Sigmoid colon (tissue), 7 donors: ENCODE measurements at places on chromosomes 2 and 18. TPM values are rescaled to one million over a fixed set of nuclear protein-coding genes. Genes with fewer than 3 reads are reported as not detected.
A peak's percentile ranks its signal among the peaks of the same experiment; 100 is the strongest.

IL1RN gene
- total RNA-seq, result 1.6 TPM

SLC16A14 gene
- 1.9 TPM for total RNA-seq

CGREF1 gene
- total RNA-seq, result 1.4 TPM

RAD51AP2 gene
- 0.16 TPM for total RNA-seq

EN1 gene
- not detected for total RNA-seq

DCDC2C gene
- total RNA-seq, result not detected

DLX1 gene
- 1.1 TPM for total RNA-seq

SLC35F5 gene
- total RNA-seq, result 59.5 TPM

GRCh38 chr18:30440351-30440750 lies 602.2 kb downstream of the DSC3 start:
- H3K27ac ChIP-seq, result no peak overlapping the region
- no peaks in the 10 kb centered on the region for H3K4me1 ChIP-seq
- no peaks in the 10 kb centered on the region for H3K27me3 ChIP-seq
- H3K36me3 ChIP-seq, result no peaks in the 10 kb centered on the region
- H3K4me3 ChIP-seq, result no peak overlapping the region
- no peak for DNase-seq

- no peaks in the 10 kb centered on the region for H3K36me3 ChIP-seq
- peaks cover 39% of the 10 kb centered on the region for H3K4me1 ChIP-seq
- H3K27ac ChIP-seq, result peak overlapping the region; percentile 72
- no peaks in the 10 kb centered on the region for H3K27me3 ChIP-seq
- DNase-seq, result no peak
Observed at GRCh38 chr2:173050684-173051083, 25.0 kb upstream of the MAP3K20 start.

GRCh38 chr2:24919506-24920097 lies 435 bp downstream of the ADCY3 start:
- H3K36me3 ChIP-seq, result no peaks in the 10 kb centered on the region
- peaks cover 17% of the 10 kb centered on the region for H3K4me1 ChIP-seq
- peak overlapping the region; percentile 68 for H3K4me3 ChIP-seq
- no peak for DNase-seq
- H3K27me3 ChIP-seq, result no peaks in the 10 kb centered on the region

GRCh38 chr2:109702250-109702985 lies 88.3 kb downstream of the SOWAHC start:
- no peak overlapping the region for H3K4me3 ChIP-seq
- peak; percentile 19 for DNase-seq
- no peaks in the 10 kb centered on the region for H3K27me3 ChIP-seq
- no peak overlapping the region for H3K27ac ChIP-seq

DNA sequence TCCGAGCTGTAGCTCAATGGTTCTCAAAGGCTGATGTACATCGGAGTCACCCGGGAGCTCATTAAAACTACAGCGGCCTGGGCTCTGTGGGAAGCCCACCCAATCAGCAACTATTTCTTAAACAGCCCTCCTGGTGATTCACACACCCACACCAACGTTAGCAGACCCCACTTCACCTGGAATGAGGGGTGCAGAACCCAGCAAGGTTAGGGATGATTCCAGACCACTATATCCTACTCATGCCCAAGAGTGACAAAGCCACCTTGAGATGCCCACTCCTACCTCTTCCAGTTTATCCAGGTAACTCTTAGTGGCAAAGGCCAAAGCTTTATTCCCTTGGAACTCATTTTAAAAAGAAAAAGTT lies 149.7 kb downstream of the RHBDD1 start:
- DNase-seq, result no peak
- H3K36me3 ChIP-seq, result no peaks in the 10 kb centered on the region
- no peaks in the 10 kb centered on the region for H3K27me3 ChIP-seq
- no peak overlapping the region for H3K27ac ChIP-seq

GRCh38 chr2:34736482-34736881 lies 1137.4 kb upstream of the FAM98A start:
- DNase-seq, result no peak
- H3K27me3 ChIP-seq, result no peaks in the 10 kb centered on the region
- H3K36me3 ChIP-seq, result no peaks in the 10 kb centered on the region
- H3K4me1 ChIP-seq, result no peaks in the 10 kb centered on the region
- no peak overlapping the region for H3K4me3 ChIP-seq

DNA sequence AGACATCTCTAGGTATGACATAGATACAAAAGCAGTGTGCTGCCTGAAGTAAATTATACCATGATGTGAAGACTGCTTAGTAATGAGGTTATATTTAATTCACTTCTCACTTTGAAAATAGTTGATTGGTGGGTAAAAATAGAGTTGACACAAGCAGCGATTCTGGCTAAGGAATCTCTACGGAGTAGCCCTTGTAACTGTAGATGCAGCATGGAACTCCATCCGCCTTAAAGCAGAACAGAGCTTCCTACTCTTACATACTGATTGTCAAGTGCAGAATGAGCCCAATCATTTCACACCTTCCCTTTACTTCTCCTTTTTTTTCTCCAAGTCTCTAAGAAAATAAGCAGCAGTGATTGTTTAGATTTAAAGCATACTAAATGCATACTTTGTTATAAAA lies 1594.6 kb upstream of the SLC39A10 start:
- no peak overlapping the region for H3K4me3 ChIP-seq
- no peaks in the 10 kb centered on the region for H3K36me3 ChIP-seq
- H3K27ac ChIP-seq, result no peak overlapping the region
- no peaks in the 10 kb centered on the region for H3K27me3 ChIP-seq
- no peaks in the 10 kb centered on the region for H3K4me1 ChIP-seq

- peaks cover 23% of the 10 kb centered on the region for H3K4me1 ChIP-seq
- no peak for DNase-seq
- peaks cover 25% of the 10 kb centered on the region for H3K27me3 ChIP-seq
- no peaks in the 10 kb centered on the region for H3K36me3 ChIP-seq
- no peak overlapping the region for H3K27ac ChIP-seq
Observed at GRCh38 chr2:86806059-86806857, 15.5 kb upstream of the CD8A start.

DNA sequence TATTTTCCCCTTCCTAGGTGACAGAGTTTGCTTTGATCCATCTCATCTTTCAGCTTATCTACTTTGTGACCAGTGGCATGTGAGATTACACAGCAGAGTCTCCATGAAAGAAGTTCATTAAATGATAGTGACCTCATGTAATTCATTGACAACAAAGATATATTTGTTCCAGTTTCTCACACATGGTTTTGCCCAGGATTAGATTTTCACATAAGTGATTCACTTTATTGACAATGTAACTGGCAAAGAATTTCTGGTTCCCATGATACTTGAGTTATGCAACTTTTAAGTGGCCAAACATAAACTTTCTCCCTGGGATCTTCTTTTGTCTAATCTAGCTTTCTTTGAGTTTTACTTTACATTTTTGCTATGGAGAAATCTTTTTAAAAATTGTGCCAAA lies 50.0 kb downstream of the MC4R start:
- no peaks in the 10 kb centered on the region for H3K4me1 ChIP-seq
- no peaks in the 10 kb centered on the region for H3K36me3 ChIP-seq
- DNase-seq, result no peak
- no peaks in the 10 kb centered on the region for H3K27me3 ChIP-seq

- peaks cover 90% of the 10 kb centered on the region for H3K36me3 ChIP-seq
- DNase-seq, result no peak
- no peak overlapping the region for H3K4me3 ChIP-seq
- H3K27ac ChIP-seq, result no peak overlapping the region
- no peaks in the 10 kb centered on the region for H3K4me1 ChIP-seq
Observed at GRCh38 chr18:31835528-31836133, 75.0 kb upstream of the SLC25A52 start.

DNA sequence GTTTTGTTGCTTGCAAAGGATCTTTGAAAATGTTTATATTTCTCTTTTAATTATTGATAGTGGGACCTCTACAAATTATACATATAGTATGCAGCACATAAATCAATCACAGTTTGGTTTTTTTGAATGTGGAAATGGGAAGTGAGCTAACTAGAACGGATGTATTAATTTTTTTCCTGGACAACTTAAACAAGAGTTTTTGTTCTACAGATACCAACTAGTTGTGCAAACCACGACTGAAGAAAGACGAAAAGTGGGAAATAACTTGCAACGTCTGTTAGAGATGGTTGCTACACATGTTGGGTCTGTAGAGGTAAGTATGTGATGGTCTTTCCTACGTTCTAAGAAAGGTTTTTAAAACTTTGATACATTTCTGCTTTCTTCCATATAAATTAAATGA lies 39.2 kb downstream of the NDC80 start:
- no peak overlapping the region for H3K27ac ChIP-seq
- H3K4me3 ChIP-seq, result no peak overlapping the region
- no peak for DNase-seq
- no peaks in the 10 kb centered on the region for H3K27me3 ChIP-seq
- H3K4me1 ChIP-seq, result no peaks in the 10 kb centered on the region
- no peaks in the 10 kb centered on the region for H3K36me3 ChIP-seq

- H3K36me3 ChIP-seq, result no peaks in the 10 kb centered on the region
- DNase-seq, result no peak
- H3K4me3 ChIP-seq, result no peak overlapping the region
Observed at GRCh38 chr18:3027370-3027891, 14.5 kb upstream of the LPIN2 start.

DNA sequence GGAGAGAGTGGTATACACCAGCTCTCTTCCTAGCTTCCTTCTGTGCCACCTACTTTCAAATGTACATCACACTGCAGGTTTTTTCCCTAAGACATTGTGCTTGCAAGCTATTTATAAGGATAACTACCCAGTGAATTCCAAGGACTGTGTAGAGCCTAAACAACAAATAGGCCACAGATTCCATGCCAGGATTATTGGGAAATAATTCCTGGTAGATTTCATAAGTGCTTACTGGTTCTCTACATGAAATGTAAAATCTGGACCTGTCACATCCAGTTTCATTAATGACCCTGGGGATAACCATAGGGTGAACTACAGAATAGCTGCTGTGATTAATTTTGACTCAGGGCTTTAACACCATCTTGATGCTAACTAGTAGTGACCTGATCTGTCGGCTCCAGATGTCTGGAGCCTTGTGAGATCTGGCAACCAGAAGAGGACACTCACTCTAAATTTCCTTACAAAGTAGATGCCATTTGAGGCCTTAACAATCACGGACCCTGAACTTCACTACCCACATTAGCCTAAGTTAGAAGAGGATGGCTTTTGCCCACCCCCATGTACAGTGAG lies 34.3 kb upstream of the LGALSL start:
- no peaks in the 10 kb centered on the region for H3K4me1 ChIP-seq
- no peak overlapping the region for H3K4me3 ChIP-seq
- H3K27ac ChIP-seq, result no peak overlapping the region
- no peak for DNase-seq
- H3K27me3 ChIP-seq, result no peaks in the 10 kb centered on the region

DNA sequence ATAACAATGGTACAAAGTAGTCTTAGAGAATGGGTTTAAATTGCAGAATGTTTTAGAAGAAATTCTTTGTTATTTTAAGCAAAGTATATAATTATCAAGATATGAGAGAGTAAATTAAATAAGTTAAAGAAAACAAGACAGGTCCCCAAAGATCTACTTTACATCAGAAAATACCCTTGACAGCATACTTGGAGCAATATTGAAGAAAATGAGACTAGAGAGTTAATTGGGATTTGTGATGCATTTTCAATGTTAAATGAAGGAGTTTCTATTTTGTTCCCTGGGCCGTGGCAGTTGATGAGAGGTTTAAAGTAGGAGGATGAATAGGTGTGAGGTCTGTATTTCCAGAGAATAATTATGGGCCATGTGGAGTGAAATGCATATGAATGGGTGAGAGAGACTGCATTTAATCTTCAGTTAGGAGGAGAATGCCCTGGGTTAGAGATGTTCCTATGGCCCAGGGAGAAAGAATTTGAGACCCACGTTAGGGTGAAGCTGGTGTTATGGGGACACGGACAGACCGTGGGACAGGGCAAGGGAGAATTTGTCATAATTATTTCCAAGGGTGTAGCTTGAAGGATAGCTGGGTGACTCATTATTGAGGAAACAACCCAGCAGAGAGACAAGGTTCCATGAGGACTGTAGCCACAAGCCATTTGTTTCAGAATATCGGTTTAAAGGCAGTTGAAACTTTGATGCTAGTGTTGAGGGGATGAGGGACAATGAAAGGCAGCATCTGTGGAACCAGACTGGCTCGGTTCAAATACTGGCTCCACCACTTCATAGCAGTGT lies 22.7 kb downstream of the MGAT5 start:
- H3K27ac ChIP-seq, result no peak overlapping the region
- no peak overlapping the region for H3K4me3 ChIP-seq
- H3K27me3 ChIP-seq, result no peaks in the 10 kb centered on the region
- no peaks in the 10 kb centered on the region for H3K4me1 ChIP-seq

DNA sequence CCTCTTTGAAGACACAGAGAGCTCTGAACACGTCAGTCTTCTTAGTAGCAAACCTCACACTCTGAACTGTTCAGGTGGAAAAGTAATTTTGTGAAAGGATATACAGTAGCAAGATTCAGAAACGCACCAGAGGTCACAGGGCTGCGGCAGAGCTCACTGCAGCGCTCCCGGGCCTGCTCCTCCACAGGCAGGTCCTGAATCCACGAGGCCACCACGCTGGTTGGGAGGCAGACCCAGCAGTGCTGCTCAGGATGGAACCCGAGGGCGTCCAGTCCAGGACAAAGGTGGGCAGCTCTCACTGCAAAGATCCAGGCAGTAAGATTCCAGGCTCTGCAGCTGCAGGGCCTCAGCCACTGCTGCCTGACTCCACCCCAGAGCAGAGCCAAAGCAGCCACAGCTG lies 576.2 kb upstream of the SALL3 start:
- H3K27ac ChIP-seq, result no peak overlapping the region
- no peaks in the 10 kb centered on the region for H3K4me1 ChIP-seq
- no peaks in the 10 kb centered on the region for H3K36me3 ChIP-seq
- no peak for DNase-seq
- H3K4me3 ChIP-seq, result no peak overlapping the region

- H3K27ac ChIP-seq, result no peak overlapping the region
- H3K27me3 ChIP-seq, result no peaks in the 10 kb centered on the region
- no peaks in the 10 kb centered on the region for H3K36me3 ChIP-seq
- no peak for DNase-seq
- no peak overlapping the region for H3K4me3 ChIP-seq
Observed at GRCh38 chr18:53114441-53114840, 774.4 kb downstream of the DCC start.

DNA sequence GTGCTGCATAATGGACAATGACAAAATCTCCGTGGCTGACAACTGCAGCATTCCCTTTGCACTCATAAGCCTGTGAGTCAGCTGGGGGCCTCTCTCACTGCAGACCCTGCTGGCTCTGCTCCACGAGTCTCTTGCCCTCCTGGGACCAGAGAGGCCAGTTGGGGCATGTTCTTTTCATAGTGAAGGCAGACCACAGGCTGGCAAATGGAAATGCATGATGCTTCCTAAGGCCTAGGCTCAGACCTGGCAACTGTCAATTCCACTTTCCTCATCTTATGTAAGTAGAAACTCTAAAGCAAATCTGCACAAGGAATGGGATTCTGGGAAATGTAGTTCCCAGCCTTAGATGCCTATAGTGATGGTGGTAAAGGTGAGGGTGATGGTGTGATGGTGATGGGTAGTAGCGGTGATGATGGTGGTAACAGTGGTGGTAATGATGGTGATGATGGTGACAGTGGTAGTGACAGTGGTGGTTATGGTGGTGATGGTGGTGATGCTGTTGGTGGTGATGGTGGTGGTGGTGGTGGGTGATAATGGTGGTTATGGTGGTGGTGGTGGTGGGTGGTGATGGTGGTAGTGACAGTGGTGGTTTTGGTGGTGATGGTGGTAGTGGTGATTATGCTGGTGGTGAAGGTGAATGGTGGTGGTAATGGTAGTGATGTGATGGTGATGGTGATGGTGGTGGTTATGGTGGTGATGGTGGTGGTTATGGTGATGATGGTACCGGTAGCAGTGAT lies 185.8 kb upstream of the ARL4C start:
- no peaks in the 10 kb centered on the region for H3K27me3 ChIP-seq
- H3K4me3 ChIP-seq, result no peak overlapping the region
- H3K36me3 ChIP-seq, result no peaks in the 10 kb centered on the region
- no peak overlapping the region for H3K27ac ChIP-seq
- DNase-seq, result no peak

GRCh38 chr2:149333636-149334035 lies 3.2 kb downstream of the LYPD6 start:
- no peaks in the 10 kb centered on the region for H3K36me3 ChIP-seq
- no peak overlapping the region for H3K4me3 ChIP-seq
- H3K27me3 ChIP-seq, result peaks cover 8% of the 10 kb centered on the region
- no peaks in the 10 kb centered on the region for H3K4me1 ChIP-seq
